ENCODE measurements at places on chromosomes 1 and 21.

DNA sequence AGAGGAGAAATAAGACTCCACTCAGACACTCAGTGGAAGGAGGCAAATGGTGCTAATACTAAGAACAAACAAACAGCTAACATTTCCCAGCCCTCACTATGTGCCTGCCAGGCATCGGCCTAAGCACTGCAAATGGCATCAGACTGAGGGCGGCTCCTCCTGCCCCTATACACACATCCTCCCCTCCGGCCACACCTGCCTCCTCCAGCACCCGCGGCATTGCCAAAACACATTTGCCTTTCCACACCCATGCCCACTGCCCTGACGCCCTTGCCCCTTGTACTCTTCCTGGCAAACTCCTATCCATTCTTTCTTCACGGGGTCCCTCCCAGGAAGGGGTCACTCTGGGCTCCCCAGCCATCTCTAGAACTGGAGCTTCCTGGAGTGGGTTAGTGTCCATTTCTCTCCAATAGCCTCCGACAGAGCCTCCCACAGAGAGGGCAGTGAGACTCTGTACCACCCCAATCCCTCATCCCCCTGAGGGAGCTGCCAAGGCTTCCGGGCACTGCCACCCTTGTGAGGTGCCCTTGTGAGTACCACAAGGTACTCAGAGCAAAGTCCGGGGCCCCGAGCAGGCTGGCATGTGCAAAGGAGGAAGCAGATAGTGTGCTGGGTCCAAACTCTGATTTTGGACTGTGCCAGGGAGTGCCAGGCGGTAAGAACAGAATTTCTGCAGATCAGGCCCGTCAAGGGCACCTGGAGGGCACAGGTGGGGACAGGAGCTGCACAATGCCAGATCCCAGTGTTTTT, 959 bp downstream of the AKR7A3 start:
- no peak for DNase-seq

DNA sequence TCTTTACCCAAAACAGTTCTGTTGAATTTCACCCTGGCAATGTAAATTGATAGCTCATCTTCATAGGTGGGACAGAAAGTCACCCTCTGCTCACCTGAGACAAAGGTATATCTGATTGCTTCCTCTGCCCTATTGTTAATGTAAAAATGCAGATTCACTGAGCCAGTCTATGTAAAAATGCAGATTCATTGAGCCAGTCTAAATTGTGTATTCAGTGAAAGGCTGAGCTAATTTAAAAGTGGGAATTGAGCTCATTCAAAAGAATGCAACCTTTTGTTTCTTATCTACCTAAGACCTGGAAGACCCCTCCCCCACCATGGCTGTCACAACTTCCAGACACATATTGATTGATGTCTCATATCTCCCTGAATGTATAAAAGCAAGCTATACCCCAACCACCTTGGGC, 4.8 kb upstream of the MYSM1 start:
- DNase-seq, result no peak

- no peak for DNase-seq
These were observed 1.2 kb upstream of the EPHA10 start for GRCh38 chr1:37765916-37766664.

GRCh38 chr1:228309326-228310067, 97.1 kb downstream of the TRIM11 start:
- DNase-seq, result no peak

- DNase-seq, result no peak
These were observed 38.5 kb upstream of the ETV3 start for GRCh38 chr1:157176591-157177121.

- DNase-seq, result no peak
These were observed 65.1 kb downstream of the WLS start for GRCh38 chr1:68167211-68167610.

GRCh38 chr1:224251741-224252146, 68.7 kb downstream of the DEGS1 start:
- no peak for DNase-seq

GRCh38 chr1:28538286-28538685, 14.6 kb upstream of the TRNAU1AP start:
- DNase-seq, result no peak

DNA sequence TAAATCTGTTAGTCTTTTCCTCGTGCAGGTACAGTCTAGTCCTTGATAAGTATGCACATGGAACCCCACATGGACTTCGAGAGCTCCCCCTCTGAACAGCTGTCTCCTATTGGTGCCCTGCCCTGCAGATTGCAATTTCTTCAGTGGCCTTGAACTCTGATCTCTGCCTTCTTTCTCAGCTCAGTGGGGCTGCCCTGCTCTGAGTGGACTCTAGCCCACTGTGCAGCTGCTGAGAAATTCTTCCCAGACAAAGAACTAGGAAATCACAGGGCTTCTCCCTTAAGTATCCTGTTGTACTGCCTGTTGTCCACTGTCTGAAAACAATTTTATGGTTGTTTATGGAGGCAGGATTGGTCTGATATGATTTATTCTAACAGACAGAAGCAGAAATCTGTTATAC, 38.2 kb downstream of the ADAM30 start:
- DNase-seq, result no peak

- no peak for DNase-seq
These were observed 449.0 kb downstream of the MATN1 start for GRCh38 chr1:30274173-30274970.

DNA sequence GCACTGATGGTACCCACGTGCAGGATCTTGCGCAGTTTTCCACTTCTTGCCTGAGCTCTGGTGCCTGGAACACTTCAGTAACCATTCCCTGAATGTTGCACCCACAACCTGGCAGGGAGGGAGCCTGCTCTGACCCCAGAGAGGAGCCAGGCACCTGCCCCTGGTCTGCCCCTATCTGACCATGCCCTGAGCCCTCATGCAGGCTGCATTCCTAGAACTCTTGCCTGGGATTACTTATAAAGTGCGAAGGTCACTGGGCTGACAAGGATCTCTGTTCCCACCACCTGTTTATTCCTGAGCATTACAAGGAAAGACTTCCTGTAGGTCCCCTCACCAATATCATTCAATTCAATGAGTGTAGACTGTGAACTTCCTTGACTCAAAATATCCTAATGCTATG, 191.9 kb upstream of the FMN2 start:
- DNase-seq, result no peak

- no peak for DNase-seq
These were observed at the start of gene TNFRSF14 for GRCh38 chr1:2556277-2556677. Gene TNFRSF14, plus strand, starts transcription at chr1:2556371. Its CDS starts 294 bp downstream, at chr1:2556665.

- DNase-seq, result no peak
These were observed 252.4 kb upstream of the DUSP10 start for GRCh38 chr1:221994274-221994698.

- no peak for DNase-seq
These were observed 44.2 kb downstream of the DISC1 start for GRCh38 chr1:231670755-231671154.

DNA sequence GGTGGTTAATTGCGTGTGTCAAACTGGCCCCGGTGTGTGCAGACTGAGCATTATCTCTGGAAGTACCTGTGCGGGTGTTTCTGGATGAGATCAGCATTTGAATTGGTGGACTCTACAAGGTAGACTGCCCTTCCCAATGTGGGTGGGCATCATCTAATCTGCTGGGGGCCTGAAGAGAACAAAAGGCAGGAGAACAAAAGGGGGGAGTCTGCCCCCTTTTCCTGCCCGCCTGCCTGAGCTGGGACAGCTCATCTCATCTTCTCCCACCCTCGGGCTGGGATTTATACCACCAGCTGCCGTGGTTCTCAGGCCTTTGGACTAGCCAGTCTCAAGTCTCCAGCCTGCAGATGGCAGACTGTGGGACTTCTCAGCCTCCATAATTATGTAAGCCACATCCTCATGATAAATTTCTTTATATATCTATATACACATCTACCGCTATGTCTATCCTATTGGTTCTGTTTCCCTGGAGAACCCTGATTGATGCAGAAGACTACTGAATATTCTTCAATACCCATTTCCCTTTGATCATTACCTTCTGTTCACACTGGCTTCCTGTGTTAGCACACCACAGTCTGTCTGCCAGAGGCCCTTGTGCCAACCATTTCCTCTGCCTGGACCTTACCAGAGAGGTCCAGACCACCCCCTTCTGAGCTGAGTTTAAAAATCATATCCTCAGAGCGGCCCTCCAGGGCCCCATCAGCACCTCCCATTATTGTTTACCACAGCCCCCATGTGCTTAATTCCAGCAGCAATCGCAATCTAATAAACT, 25.2 kb downstream of the RCAN1 start:
- no peak for DNase-seq

- no peak for DNase-seq
These were observed 170.2 kb downstream of the TNR start for GRCh38 chr1:175572932-175573868.

DNA sequence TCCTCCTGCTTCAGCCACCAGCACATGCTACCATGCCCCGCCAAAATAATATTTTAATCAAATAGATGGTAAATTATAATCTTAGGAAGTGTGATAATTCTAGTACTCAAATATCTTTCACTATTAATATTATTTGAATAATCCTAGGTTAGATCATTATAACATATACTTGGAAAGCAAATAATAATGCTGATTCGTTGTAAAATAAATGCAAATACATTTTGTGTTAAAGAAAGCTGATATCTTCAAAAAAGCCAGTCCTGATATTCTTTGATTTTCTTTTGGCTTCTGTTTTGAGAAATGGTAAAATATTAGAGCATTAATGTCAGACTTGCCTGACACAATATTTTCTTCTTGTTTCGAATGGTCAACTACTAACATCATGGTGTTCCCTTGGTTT, 116.3 kb upstream of the ADAMTS5 start:
- DNase-seq, result no peak

GRCh38 chr1:15707239-15707925, 23.3 kb downstream of the PLEKHM2 start:
- no peak for DNase-seq

- DNase-seq, result no peak
These were observed 37.3 kb upstream of the STUM start for GRCh38 chr1:226511296-226511695.

DNA sequence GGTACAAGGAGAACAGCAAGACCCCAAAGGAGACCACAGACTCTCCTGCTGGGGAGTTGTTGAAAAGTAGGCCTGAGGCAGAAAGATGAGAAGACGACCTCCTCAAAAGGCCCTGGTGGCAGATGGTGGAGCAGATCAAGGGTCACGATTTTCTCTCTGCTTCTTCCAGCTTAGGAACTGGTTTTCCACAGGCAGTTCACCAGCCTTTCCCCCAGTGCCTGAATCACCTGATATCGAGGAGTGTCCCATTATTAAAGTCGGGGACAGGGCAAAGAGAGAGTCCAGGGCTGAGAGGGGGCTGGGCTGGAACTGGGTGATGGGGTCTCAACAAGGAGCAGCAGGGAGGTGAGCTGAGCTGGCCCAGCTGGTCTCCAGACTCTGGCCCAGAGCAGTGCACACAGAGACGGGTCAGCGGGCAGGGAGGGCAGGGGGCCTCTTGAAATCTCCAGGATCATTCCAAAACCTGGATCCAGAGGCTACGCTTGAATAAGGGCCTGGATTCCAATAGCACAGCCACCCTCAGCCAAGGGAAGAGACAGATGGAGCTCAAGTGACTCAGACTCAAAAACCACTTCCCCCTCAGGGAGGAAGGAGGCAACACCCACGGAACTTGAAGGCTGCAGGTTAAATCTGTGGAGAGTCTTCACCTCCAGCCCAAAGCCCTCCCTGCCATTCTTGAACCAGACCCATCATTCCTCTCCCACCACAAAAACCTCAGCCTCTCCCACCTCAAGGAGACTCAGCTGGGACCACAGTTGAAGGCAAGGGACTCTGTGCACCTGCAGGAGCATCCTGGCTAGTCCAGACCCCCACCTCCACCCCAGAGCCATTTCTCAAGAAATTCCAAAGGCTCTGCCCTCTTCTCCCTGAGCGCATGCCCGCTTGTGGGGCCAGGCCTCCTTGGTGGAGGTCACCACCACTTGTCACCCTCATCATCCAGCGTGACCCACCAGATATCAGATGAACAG, at the start of gene S100A5:
TSS of gene S100A5 (minus strand) at position 541 of the 968 bp plus-strand sequence. CDS start 743 bp downstream, outside the sequence.
- DNase-seq, result no peak

DNA sequence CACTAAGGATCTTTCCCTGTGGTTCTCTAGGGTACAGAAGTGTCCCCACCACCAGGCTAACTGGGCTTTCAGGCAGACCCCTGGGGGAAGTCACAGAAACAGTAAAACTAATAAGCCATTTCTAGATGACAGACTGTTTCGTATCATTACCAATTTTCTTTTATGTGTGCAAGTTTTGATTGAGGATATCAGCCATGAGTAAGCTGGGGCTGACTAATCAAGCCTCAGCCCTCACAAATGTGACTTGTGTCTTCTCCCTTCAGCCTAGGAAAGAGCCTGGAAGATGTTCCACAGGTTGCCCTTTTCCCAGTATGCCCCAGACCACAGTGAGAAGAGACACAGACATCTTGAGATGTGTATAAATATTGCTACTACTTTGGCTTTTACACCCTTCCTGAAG, 10.5 kb downstream of the PTGFRN start:
- no peak for DNase-seq

DNA sequence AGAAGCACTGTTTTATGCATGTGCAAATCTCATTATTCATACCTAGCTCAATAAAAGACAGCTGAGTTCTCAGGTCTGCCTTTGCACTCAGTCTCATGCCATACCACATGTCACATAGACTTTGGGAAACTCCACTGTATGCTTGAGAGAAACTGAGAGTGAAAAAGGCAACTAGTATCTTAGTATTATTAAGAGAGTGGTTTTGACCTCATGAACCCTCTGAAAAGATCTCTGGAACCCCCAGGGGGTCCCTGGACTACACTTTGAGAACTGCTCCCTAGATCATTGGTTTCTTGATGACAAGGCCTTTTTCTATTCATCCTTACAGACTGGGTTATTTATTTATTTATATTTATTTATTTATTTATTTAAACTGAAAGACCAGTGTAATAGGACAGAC, 3.7 kb upstream of the RHEX start:
- no peak for DNase-seq

- no peak for DNase-seq
These were observed 350 bp upstream of the S100A6 start for GRCh38 chr1:153536012-153536670.

GRCh38 chr1:178870944-178871343, at the start of gene ANGPTL1:
Gene ANGPTL1, minus strand, starts transcription at chr1:178871077. Its CDS starts 5,301 bp downstream, at chr1:178865776.
- DNase-seq, result peak; percentile 45

DNA sequence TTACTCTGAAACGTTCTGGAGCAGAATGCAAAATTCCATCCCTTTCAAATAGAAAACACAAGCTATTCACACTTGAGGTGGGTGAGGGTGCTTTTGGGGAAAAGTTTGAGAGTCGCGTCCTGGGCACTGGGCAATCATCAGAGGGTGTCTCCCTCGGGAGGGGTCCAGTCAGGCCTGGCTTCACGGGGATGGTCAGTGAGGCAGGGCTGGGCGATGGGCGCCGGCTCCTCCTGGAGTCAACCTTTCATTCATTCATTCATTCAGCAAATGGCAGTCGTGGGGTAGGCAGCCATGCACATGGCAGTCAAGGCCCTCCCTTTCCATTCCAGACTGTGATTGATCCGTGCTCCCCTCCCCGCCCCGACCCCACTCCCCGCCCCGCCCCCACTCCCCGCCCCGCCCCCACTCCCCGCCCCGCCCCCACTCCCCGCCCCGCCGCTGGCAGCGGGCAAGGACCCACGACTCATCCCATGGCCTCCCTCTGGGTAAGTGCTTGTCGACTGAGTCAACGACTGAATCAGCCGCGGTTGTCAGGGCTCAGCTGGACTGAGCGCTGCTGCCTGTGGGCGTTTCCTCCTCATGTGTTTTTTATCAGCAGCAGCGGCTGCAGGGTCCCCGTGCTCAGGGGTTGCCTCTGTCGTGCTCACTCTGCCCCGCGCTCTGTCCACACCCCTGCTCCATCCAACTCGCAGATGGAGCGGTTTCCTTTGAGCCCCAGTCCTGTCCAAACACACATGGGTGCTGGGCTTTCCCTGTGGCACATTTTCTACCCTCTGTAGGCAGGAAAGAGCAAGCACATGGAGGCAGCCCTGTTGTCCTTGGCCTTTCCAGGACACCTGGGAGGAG, 12.5 kb upstream of the SPSB1 start:
- DNase-seq, result no peak

- DNase-seq, result no peak
These were observed 62.3 kb downstream of the LDLRAD2 start for GRCh38 chr1:21874328-21874727.
